ENCODE measurements at places on chromosomes 12 and 14. TPM values are rescaled to one million over a fixed set of nuclear protein-coding genes. Genes with fewer than 3 reads are reported as not detected.

DNA sequence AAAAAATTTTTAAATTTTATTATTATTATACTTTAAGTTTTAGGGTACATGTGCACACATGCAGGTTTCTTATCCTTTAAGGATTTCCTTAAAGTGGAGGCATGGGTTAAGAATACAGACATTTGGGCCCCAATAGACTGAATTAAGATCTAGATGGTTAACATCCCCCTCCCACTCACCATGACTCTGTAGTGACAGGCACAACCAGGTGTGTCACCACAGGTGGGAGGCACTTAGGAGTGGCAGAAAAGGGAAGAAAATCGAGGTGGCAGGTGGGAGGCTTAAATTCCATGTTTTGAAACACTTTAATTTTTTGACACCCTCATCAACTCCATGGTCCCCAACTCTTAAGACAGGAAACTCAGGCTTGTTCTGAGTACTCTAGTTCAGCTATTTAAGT is 37.6 kb upstream of the GRIP1 start:
- no peak for DNase-seq

- DNase-seq, result no peak
These were observed 60.1 kb upstream of the RIMBP2 start for GRCh38 chr12:130775953-130776856.

Gene LHX5
- under 0.01 TPM for total RNA-seq

Gene REC8
- 17.7 TPM for total RNA-seq
